Mesenchymal stem cell (in vitro differentiated cells and primary cell): ENCODE measurements at places on chromosomes 2 and 18.

DNA sequence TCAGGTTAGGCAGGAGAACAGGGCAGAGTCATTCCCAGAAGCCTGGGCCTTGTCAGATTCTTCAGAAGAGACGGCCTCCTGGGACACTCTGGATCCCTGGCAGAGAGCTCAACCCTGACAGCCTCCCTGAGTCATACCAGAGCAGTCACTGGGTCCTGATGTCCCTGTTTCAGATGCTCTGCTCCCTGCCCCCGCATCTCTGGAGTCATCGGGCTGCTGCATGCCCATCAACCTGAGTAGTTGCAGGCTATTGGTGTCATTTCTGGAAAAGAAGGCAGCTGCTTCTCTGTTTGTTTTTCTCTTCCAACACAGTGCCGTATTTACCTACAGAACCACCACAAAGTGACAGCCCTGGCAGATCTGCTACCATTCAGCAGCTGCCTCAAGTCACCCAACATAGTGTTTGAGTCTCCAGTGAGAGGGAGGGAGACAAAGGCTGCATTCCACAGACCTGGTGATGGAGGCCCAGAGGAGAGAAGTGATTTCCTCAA lies 145.1 kb downstream of the B3GNT2 start:
- DNase-seq, result peak; percentile 60

GRCh38 chr18:55582325-55582724 lies 5.7 kb downstream of the TCF4 start:
- DNase-seq, result no peak

DNA sequence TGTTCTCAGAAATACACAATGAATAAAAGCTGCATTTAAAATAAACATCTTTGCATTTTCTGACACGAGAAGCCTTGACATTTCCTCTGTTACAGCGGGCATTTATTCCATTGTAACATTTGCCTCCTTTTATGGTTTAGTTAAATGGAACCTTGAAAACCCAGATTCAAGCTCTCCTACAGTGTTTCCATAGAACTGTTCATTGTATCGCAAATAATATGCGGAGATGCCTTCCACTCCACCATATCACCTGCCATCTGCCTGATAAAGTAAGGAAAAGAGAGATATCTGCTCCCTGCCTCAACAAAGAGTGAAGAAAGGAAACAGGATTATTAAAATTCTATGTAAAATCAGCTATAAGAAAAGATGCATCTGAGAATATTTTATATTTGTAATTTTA lies 69.8 kb downstream of the CDH19 start:
- DNase-seq, result no peak

- DNase-seq, result no peak
Observed at GRCh38 chr18:21968338-21968737, 201.1 kb upstream of the GATA6 start.

- DNase-seq, result peak; percentile 78
Observed at GRCh38 chr2:207256476-207257207, 90.9 kb upstream of the KLF7 start.

DNA sequence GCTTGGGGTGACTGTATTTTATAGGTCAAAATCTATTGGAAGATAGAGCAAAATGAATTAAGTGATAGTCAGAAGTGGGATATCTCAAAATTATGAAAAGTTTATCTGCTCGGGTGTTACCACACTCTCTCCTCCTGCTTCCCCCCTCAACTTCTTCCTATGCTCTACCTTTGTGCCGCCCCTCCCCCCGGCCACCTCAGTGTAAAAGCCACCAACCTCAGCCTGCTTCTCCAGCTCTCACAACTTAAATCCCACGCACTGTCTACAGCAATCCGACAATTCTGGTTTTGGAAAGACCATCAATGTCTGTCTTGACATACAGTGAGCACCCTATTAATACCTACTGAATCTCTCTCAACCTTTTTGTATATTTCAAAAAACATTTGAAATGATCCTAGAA lies 164.6 kb downstream of the DCC start:
- no peak for DNase-seq

GRCh38 chr2:198905881-198906612 lies 551.7 kb downstream of the SATB2 start:
- DNase-seq, result no peak

DNA sequence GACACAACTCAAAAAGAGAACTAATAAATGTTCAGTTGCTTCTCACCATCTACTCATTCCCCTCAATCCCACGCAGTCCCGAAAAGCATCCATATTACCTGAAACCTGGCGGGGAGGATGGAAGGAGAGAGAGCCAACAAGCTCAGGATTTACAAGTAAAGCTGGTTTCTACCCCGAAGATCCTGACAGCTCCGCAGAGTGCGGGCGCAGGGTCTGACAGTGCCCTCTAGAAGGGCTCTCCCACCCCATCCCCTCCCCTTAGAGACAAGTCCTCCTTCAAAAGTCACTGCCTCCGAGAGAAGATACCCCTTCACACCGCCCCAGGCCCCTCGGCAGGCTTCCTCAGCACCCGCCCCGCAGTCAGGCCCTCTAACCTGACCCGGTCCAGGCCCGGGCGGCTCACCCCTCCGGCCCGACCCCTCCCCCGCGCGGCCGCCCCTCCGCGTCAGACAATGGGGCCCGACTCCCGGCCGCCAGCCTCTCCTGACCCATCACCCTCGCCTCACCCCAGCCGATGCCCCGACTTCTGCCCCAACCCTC lies 550 bp downstream of the RAB1A start:
- DNase-seq, result no peak

DNA sequence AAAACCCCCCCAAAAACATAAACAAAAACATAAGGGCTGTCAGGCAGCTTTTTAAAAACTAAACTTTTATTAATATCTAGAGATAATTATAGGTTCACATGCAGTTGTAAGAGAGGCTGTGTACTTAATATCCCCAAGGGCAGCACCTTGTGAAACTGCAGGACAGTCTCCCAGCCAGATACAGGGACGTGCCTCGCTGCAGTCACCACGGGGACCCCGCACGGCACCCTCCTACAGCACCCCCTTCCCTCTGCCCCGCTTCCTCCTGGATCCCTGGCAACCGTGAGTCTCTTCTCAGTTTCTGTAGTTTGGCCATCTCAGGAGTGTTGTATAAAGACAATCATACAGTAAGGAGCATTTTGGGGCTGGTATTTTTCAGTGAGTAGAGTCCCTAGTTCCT lies 6.8 kb upstream of the COLEC11 start:
- DNase-seq, result no peak

GRCh38 chr18:79400091-79400590 lies 4.4 kb downstream of the NFATC1 start:
- no peak for DNase-seq

GRCh38 chr2:222993920-222994650 lies 57.9 kb upstream of the KCNE4 start:
- peak; percentile 98 for DNase-seq

- no peak for DNase-seq
Observed at GRCh38 chr2:38712413-38712812, 38.7 kb downstream of the SRSF7 start.

DNA sequence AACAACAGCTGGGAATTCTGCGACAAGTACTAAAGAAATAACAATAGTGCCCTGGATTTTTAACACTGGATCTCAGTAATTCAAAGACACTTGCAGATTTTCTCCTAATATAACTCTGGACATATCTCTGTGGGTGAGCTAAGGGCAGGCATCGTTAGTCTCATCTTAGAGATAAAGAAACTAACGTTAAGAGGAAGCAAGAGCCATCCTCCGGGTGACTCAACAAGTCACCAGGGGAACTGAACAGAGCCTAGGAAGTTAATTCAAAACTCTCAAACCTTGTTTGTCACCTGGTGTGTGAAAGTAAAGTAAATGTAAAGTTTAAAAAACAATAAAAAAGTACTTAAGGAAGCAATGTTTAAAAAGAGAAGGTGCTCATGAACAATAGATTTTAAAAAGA lies 41.6 kb upstream of the NRP2 start:
- DNase-seq, result peak; percentile 18

DNA sequence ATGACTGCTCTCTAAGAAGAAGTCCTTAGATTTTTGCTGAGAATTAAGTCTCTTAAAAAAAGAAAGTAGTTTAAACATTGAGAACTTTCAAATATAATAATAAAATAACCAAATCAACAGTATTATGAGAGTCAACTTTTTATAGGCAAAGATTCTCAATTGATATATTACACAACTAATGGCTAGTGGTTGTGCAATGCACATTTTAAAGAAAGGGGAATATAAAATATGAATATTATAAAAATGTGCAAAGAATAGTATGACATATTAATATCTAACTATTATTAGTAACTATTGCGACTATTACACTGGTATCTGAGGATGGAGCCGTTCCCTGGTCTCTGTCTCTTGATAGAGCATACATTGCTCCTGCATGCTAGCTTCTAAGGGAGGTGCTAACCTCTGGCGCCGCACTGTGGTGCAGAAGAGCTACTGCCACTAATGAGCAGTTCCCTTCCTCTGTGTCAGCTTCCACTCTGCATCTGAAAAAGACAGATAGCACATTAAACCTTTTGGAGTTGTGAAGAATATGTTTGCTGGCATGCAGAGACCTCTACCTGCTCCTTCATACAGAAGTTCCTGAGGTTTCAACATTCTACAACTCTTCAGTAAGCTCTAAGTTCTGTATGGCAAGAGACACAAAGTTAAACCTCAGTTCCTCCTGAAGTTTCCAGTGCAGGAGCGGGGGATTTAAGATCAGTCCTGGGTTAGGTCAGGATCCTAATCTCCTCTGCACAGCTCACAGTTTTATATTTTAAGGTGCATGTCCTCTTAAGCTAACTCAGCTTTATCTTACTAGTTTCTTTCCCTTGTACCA lies 3.5 kb upstream of the SLC9A2 start:
- peak; percentile 65 for DNase-seq

DNA sequence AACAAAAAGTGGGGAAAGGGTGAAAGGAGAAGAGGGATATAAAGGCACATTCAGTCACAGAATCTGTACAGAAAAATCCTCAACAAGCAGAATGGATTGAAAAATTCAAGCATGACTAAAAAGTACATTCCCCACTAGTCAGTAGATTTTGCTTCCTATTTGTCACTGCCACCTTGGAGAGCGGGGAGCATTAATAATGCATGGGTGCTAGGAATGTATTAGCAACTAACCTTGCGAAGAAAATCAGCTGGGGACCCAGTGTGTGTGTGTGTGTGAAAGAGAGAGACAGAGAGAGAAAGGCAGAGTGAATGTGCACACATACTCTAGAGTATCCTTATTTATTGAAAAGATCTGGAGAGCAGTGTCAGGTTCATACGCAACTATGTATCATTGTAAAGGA lies 968.7 kb upstream of the ZEB2 start:
- no peak for DNase-seq

DNA sequence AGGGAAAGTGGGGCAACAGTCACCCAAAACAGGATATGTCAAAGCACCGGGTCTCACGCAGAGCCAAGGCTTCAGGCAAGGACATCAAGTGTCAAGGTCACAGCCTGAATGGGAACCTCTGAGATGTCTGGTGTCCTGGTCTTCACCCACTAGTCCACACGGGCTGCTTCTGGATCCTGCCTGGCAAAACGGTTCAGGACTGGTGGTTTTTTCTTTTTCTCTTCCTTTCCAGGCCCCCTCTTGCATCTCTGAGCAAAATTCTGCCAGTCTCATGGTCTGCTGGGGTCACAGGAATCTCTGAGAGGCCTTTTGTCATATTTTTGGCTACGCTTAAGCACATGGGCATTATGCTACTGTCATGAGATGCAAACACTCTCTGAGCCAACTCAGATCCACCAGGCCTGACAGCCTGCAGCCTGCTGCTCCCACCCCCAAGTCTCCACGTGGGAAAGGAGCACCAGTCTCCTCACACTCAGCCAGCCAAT lies 518.2 kb upstream of the ZEB2 start:
- no peak for DNase-seq

GRCh38 chr2:98551316-98551715 lies 57.0 kb downstream of the COA5 start:
- no peak for DNase-seq

GRCh38 chr2:121075641-121076497 lies 209.1 kb downstream of the TFCP2L1 start:
- no peak for DNase-seq

- DNase-seq, result no peak
Observed at GRCh38 chr2:84908948-84909713, 3.7 kb downstream of the TMSB10 start.

GRCh38 chr2:190911813-190912212 lies 31.2 kb downstream of the GLS start:
- peak; percentile 58 for DNase-seq

- DNase-seq, result no peak
Observed at GRCh38 chr18:13579874-13580273, 146.5 kb downstream of the FAM210A start.

DNA sequence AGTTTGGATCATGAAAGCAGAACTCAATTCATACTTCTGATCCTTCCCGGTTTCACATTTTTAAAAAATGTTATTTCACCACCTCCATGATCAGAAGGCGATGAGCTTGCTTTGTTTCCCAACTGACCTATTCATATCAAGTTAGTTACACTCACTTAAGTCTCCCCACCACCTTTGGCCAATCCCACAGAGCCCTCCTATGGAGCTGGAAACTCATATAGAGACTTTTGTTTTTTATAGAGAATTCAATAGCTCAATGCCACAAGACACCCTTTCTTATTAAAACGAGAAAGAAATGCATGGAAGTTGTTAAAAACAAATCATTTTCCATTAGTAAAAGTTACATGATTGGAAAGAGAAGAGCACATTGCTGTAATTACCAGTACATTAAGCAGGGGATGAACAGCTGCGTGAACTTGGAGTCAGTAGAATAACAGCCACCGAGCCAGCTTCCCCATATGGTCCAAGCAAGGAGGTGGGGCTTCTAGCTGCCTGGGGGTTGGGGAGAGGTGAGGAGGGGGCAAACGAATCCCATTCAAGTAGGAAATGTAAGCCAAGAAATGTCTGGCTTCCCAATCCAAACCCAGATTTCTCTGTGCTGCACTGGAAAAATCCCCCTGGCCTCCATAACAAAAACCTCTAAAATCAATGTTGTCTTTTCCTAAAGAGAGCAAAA lies 614.5 kb downstream of the IRS1 start:
- peak; percentile 16 for DNase-seq

DNA sequence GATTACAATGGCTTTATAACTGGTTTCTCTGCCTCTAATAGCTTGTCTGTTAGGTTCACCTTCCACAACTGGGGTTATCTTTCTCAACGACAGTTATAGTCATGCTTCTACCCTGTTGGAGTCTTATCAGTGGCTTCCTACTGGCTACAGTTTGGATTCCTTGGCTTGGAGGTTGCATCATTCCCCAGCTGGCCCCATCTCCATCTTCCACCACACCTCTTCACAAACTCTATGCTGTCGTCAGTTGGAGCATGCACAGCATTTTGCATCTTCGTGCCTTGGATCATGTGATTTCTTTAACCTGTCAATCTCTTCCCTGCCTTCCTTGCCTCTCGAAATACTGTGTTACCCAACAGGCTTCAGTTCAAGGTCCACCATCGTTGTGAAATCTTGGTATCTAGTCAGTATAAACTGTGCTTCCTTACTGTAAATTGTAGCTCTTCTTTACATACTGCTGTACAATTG lies 316.3 kb upstream of the CXCR4 start:
- no peak for DNase-seq

DNA sequence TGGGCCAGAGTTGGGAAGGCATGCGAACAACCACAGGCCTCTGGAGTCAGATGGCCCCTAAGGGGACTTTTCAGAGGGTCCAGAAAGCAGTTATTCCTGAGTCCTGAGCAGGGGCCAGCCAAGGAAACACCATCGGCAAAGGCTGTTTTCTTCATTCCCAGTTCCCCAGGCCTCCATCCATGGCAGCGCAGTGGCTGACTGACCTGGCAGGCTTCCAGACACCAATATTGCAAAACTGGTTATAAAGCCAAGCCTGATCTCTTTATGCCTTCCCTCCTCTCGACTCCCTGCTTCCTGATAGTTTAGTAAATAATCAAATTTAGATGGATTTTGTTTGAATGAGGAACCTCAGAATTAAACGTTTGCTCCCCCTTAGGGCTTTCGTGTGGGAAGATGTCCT lies 133.4 kb upstream of the ITGA6 start:
- DNase-seq, result peak; percentile 32
